ENCODE measurements at places on chromosomes 4 and X. TPM values are rescaled to one million over a fixed set of nuclear protein-coding genes. Genes with fewer than 3 reads are reported as not detected.

Gene CXCL11
- not detected for total RNA-seq

Gene FAM47E
- not detected for total RNA-seq

Gene IL9R
- not detected for total RNA-seq

Gene C4orf36
- 2.0 TPM for total RNA-seq

Gene MTTP
- total RNA-seq: not detected

Gene TMEM271
- total RNA-seq: 0.19 TPM

GRCh38 chr4:165288226-165288625 lies 39.2 kb upstream of the MSMO1 start:
- no peak for DNase-seq

DNA sequence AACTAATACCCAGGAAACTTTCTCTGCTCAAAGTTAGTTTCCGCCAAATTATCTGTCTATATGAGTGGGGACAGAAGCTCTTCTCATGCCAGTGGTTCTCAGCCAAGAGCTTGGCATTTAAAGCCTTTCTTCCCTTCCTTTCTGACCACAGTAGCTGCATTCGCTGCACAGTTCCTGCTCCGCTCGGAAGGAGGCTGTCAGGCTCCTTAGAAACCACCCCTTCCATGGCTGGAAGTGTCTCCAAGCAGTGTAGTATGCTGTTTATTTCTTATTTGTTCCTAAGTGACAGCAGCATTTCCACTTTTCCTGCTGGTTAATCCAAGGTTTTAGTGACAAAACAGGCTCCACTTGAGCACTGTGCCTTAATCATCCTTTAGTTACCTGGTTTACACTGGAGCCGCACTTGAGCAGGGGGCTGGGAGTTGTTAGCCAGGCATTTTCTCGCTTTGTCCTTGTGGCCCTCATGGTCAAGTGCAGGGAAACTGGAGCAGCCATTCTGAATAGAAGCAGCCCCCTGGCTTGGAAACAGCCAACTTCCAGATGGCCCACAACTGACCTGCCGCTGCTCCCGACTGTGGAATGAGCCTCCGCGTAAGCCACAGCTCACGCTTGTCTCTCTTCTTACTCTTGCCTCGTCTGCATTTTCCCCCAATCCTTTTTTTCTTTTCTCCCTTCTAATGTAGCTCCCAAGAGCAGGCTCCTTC lies 739.4 kb upstream of the TENM3 start:
- no peak for DNase-seq

DNA sequence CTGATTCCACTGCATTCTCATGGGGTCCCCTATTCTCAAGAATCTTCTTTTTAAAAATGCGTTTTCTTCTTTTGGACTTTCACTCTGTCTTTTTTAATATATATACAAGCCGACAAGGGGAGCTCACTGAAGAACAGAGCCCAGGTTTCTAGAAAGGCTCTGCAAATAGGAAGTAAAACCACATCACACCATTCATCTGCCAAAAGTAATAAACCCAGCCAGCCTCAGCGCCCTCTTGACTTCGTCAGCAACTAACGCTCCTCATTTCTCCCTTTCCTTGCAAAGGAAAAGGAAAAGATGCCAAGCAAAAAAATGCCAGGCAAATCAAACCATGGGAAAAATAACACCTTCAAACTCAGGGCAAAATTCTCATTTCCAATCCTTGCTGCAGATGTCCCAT lies 136.4 kb downstream of the HHIP start:
- no peak for DNase-seq

DNA sequence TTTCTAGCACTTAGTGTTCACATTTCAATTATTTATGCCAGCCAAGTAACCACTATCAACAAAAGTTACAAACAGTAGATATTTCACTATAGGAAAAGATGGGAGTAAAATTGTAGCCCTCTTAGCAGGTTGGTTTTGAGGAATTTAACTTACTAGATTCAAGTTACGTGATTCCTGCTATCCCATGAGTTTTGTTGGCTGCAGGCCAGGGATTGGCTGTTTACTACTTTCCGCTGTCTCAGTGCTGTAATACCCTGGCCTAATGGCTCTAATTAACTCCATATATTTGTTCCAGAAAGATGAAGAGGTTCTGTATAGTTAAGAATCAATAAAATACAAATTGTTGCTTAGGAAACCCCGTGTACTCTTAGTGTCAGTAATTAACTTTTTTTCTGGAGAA lies 55.5 kb upstream of the MAGED1 start:
- DNase-seq: no peak

DNA sequence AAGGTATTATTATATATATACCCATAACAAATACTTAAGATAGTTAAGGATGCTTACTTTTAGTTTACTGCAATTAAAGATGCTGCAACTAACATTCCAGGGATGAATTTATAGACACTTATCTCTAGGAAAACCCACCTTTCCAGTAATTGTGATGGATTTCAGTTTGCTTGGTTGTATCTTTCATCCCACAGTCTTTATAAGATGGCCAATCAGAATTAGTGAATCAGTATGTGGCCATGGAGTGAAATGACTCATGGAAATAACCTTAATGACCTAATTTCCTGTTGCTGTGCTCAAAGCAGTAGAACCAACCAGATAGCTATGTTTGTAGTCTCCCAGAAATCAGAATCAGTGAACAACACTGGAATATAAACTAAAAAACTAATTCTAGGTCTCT lies 26.4 kb downstream of the MOSPD2 start:
- DNase-seq: no peak

GRCh38 chrX:136198010-136198409 lies 50.7 kb downstream of the FHL1 start:
- no peak for DNase-seq

DNA sequence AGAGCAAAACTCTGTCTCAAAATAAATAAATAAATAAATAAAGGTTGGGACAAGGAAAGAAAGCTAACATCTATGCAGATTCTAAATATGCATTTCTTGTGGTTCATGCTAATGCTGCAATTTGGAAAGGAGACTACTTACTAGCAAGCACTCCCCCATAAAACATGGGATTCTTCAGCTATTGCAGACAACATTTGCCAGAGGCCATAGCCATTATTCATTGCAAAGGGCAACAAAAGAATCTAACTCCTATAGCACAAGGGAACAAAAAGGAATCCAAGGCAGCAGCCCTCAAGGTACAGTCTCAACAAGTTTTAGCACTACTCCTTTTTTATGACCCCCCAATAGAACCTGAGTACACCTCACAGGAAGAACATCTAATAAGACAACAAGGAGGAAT lies 8.0 kb upstream of the HERC5 start:
- DNase-seq: no peak

GRCh38 chr4:73617256-73617655 lies 3.0 kb downstream of the RASSF6 start:
- DNase-seq: no peak

- no peak for DNase-seq
Observed at GRCh38 chr4:7978907-7979651, 39.4 kb upstream of the AFAP1 start.

GRCh38 chrX:71301195-71301924 lies at the start of gene ITGB1BP2:
Gene ITGB1BP2 (plus strand): TSS chrX:71301750. CDS start chrX:71301807, 57 bp downstream.
- DNase-seq: no peak

DNA sequence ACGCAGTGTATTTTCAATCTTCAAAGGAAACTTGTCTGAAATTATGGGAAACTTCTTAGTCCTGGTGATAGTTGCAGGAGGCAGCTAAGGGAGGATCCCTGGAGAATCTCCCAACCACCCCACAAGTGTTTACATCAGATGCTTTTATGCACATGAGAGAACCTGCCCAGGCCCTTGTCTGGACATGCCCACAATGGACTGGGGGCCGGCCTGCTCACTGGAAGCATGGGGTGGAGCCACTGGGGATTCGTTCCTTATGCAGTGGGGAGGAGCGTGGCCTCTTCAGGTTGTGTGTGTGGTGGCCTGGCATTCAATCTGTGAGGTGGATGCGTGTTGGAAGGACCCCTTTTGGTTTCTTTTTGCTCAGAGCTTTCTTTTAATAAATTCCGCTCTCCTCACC lies 398.7 kb upstream of the PPP1R2C start:
- no peak for DNase-seq

GRCh38 chrX:10900585-10901289 lies 210.4 kb upstream of the HCCS start:
- DNase-seq: no peak

DNA sequence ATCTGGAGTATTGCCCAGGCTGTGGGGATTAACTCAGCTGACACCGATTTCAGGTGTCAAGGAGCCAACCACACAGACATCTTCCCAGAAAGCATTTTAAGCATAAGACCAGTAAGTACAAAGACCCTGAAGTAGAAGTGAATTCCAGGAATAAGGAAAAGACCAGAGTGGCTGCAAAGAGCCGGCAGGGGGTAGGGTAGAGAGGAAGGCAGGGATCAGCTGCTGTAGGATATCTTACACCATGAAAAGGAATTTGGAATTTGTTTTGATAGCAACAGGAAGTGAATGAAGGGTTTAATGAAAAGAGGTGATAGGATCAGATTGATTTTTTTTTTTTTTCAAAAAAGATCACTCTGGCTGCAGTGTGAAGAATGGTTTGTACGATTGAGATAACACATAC lies 113.6 kb upstream of the PPARGC1A start:
- no peak for DNase-seq

GRCh38 chr4:72205298-72205697 lies 173.5 kb downstream of the NPFFR2 start:
- no peak for DNase-seq

DNA sequence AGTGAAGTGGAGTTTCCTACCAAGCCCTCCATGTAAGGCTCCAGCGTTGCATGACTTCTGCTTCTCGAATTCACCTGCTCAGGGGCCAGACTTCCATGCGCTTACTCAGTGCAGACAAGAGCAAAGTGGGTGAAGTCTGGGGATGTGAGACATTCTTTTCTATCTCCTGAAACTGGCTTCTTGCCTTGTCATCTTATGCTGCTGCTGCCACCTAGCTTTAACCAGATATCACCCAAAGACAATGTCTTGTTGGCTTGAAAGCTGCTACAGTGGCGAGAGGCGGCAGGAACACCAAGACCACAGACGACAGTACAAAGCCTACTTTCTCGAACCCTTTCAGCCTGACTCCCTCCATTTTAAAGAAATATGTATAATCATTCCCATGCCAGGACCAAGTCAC lies 103.6 kb upstream of the ADGRG2 start:
- no peak for DNase-seq

DNA sequence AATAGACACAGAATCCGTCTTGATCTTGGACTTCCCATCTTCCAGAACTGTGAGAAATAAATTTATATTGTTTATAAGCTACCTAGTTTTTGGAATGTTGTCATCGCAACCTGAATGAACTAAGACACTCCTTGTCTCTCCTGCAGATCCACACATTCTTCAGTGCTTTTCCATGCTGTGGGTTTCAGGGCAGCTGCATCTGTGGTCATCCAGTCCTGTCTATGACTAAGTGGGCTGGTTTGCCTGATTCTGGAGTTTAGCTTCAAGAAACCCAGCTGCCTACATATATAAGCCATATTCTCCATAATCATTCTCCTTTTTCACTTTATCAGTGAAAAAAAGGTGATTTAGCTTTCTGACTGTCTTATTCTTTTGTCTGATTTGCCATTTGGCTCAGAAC lies 170.3 kb upstream of the KIT start:
- DNase-seq: no peak

DNA sequence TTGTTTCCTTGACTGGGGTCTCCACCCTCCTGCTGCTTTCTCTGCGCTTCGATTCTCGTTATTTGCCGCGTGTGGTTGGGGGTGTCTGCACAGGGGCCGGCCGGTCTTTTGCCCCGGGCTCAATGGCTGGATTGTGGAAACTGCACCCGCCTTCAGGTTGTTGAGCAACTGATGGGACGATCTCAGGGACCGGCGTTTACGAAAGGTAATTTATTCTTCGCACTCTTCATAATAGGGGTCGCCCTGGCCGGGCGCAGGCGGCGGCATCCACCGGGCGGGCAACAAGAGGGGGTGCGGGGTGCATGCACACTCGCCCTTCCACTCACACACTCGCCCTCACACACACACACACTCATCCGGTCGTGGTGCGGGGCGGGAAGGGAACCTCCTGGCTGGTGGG lies 1.4 kb downstream of the ADGRL3 start:
- no peak for DNase-seq

DNA sequence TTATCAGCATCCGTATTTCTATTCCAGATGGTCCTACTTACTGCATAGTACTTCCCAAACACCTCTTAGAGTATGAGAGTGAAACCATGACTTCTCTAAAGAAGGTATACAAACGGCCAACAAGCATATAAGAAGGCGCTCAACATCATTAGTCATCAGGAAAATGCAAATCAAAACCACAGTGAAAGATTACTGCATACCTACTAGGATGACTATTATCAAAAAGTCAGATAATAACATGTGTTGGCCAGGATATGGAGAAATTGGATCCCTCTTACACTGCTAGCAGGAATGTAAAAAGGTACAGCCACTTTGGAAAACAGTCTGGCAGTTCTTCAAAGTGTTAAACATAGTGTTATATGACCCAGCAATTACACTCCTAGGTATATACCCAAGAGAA lies 215.3 kb upstream of the CXorf66 start:
- no peak for DNase-seq

- no peak for DNase-seq
Observed at GRCh38 chr4:2771264-2771663, 15.1 kb upstream of the TNIP2 start.

DNA sequence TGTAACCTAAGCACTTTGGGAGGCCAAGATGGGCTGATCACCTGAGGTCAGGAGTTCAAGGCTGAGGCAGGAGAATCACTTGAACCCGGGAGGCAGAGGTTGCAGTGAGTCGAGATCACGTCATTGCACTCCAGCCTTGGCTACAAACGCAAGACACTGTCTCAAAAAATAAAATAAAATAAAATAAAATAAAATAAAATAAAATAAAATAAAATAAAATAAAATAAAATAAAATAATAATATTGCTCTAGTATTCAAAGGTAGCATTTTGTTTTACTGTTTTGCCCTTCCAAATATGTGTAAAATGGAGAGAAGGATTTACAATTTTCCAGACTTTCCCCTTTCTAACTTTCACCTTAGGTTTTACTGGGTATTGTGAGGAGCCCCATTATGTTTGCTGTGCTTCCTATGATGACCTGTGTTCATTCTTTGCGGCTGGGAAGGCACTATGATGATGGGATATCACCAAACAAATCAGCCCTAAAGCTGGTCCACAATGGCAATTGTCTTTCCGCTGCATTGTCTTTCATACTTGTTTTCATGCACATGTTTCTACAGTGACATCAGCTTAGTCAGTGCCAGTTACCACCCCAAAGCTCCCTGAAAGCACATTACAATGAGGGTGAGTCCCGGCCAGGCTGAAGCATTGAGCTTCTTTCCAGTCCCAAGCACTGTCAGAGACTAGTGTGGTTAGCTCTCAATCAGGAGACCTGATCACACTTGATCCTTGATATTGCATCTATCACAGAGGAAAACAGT lies 50.8 kb downstream of the DTHD1 start:
- DNase-seq: no peak

DNA sequence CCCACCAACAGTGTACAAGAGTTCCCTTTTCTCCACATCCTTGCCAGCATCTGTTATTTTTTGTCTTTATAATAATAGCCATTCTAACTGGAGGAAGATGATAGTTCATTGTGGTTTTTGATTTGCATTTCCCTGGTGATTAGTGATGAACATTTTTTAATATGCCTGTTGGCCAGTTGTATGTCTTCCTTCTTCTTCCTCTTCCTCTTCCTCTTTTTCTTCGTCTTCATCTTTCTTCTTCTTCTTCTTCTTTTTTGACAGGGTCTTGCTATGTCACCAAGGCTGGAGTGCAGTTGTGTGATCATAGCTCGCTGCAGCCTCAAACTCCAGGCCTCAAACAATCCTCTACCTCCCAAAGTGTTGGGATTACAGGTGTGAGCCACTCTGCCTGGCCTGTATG lies 87.4 kb downstream of the CCDC160 start:
- DNase-seq: no peak

- no peak for DNase-seq
Observed at GRCh38 chrX:50067435-50068284, 133.1 kb downstream of the AKAP4 start.
